Neural progenitor cell (in vitro differentiated cells): ENCODE measurements at places on chromosomes 3 and 15.
A peak's percentile ranks its signal among the peaks of the same experiment; 100 is the strongest.

DNA sequence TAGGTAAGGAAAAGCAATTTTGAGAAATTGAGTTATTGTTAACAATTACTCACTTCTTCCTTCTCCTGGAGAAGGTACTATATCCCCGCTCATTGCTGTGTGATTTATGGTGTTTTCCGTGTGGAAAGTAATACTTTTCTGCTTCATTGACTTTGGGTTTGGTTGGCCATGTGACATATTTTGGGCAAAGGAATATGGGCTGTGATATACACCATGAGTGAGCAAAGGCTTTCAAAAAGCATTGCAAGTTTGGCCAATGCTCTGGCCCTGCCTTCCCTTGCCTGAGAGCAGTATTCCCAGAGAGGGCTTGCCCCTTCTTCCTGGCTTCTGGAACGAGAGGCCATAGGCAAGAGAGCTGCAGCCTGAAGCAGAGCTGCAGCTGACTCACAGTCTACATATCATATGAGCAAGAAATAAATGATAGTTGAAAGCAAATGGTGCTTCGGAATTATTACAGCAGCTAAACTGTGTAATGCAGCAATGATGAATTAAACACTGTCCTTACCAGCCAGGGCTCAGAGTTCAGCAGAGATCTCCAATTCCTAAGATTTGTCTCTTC is 216.8 kb upstream of the CD96 start:
- DNase-seq = no peak

DNA sequence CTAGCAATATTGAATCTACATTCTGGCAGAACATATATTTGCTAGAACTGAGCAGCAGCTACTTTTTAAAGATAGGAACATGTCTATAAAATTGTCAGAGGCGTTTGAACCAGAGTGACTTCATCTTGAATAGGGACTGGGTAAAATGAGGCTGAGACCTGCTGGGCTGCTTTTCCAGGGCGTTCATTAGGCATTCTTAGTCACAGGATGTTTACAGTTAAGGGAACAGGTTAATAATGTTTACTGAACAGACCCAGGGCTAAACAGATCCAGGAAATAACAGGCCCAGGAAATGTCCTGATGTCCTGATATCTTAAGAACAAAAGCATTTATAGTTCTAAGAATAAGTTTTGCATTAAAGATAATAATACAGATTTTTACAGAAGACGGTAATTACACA is 34.5 kb upstream of the B3GALNT1 start:
- DNase-seq = no peak

GRCh38 chr3:126867190-126867862 is 115.6 kb upstream of the PLXNA1 start:
- DNase-seq = no peak

DNA sequence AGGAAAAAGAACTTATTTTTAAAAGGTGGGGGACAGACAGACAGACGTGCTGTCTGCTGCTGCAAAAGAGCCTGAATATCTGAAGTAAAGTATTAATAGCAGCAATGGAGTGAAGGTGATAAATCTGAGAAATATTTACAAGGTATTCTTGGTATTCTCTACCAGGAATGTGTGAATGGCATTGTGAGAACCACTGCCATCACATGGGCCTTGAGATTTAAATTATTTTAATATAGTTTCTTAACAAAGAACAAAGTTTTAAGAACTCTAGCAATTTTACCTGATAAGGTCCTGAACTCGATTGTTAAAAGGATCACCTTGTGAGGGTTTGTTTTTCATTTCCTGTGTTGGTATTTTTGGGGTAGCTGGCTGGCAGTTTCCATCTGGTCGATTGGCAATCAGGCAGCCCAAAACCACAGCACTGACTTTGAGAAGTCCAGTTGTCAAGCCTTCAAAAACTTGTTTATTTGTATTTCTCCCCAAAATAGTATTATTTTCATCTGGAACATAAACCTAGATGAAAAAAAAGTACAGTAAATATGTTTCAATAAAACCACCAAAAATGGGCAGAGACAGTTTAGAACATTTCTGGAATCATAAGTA is 97.3 kb downstream of the ISL2 start:
- no peak for DNase-seq

- DNase-seq = no peak
Measured at GRCh38 chr3:113057117-113057516, 66.3 kb downstream of the GTPBP8 start.

DNA sequence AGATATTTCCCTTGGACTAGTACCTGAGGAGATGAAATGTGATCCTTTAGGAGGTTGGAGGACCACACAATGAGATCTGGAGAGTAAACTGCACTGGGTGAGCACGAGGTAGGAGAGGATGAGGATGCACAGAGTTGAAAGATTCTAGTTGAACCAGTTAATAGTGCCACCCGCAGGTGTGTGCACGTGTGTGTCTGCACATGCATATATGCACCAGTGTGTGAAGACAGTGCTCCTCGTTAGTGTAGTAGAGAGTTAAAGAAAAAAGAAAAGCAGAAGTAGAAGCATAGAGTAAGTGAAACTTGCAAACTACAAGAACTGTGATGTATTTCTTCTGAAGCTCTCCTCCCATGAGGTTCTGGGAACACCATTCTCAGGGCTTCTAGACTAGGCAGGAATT is 8.4 kb downstream of the MED12L start:
- no peak for DNase-seq

- DNase-seq = no peak
Measured at GRCh38 chr3:156433138-156433537, 121.8 kb downstream of the SSR3 start.

GRCh38 chr3:62027796-62028195 is 345.6 kb downstream of the FEZF2 start:
- no peak for DNase-seq

DNA sequence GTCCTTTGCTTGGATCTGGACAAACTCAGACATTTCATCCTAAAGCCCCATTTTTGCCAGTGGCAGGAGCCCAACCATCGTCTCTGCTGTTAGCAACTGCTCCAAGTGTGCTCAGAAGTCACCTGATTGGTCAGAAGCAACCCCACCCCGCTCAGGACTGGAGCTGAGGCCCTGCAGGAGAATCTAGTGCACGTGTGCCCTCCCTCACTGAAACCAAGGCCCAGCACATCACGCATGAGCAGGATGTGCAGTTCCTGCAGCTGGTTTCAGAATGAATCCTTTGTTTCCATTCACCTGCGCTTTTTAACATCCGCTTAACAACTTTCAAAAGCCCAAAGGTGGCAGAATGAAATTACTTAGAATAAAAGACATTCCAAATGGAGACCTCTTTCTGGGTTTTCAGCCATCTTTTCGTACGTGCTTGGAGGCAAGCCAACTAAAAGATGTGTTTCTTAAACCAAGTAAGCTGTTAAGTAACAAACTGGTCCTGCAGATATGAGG is 81.2 kb downstream of the SRGAP3 start:
- peak; percentile 60 for DNase-seq

DNA sequence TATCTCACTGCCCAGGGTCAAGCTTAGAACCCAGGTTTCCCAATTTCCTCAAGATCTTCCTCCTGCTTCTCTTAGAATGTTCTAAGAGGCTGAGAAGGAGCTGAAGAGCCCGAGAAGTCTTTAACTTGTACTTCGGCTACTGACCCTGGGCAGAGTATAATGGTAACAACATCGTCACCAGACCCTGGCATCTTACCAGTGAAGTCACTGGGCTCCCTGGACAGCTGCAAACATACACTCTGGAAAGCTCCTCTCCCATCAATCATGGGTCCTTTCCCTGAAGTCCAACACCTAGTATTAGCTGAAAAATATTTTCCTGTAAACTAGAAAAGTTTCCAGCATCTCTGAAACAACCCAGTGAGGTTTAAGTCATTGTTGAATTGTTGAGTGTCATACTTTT is 22.7 kb downstream of the CPEB1 start:
- no peak for DNase-seq

DNA sequence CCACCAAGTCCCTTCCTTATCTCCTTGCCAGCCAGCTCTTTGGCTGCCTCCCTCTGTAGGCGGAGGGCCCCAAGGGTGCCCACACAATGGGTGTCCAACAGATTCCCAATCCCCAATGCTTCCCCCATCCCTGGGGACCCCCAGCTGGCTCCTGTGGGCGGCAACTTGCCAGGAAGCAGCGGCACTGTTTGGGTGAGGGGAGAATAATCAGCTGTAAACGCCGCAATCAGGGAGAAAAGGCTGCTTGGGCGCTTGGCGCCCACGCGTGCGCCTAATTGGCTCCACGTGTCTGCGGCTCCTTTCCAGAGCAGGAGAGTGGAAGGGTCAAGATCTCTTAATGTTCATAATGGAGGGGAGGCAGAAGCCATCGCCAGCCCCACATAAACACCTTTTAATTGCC is 67.9 kb upstream of the TMEM115 start:
- no peak for DNase-seq

DNA sequence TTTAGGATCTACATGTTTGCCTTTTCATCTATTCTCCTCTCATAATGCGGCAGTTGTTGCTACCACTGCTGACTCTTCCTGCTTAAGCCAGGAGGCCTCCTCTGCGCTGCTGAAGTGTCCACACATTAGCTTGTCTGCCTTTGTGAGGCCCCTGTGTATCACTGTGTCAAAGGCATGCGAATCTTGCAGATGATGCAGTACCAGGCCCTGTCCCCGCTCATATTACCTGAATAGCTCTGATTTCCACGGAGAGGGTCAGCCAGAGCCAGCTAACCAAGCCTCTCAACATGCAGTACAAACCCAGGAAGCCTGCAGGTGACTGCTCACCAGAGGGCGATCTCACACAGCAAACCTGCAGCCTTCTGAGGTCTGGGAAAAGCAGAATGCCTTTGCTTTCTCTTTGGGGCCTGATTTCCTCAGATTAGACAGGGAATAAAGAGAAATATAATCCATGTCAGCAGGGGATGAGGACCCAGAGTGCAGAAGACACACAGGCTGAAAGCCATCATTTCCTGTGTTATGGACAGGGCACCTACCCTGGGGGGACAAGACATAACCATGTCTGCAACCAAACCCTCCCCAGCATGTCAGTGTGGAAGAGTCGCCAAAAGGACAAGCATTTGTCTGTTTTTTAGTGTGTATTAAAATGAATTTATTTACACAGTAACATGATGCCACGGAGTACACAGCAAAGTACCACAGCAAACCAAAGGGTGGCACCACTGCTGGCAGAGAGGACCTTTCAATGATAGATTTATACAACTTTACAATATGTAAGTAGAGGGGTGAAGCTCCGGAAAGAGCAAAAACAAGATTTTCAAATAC is 36.8 kb upstream of the TSPAN3 start:
- peak; percentile 83 for DNase-seq

DNA sequence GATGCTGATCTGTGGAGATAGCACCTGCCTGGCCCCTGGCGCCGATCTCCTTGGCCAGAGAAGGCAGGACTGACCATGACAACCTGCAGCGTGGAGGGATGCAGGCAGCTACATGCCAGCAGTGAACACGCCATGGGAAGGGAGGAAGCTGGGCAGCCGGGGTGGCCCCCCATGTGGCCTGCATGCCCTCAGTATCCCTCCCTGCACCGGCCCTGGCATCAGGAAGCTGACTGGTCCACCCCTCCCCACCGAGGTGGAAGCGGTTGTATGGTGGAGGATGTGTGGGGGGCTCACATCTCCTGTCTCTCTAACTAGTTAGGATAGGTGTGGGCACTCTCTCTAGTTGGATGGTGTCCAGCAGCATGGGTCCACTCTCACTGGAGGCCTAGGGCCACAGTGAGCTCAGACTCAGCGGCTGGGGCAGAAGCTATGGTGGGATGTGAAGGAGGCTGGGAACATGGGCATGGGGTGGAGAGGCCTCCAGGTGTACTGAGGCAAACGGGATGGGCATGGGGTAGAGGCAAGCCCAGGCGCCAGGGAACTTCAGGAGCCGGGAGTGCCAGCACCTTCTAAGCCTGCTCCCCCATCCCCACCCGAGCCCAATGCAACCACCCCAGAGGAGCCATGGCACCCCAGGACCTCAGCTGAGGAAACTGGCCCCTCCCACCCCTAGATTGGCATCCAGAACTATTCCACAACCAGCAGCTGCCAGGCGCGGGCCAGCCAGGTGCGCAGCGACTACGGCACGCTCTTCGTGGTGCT is 1.8 kb upstream of the ABTB1 start:
- no peak for DNase-seq

- DNase-seq = no peak
Measured at GRCh38 chr15:72229947-72230196, 1.1 kb downstream of the PKM start.
